Kidney capillary endothelial cell (primary cell): ENCODE measurements at places on chromosomes 5 and 9.

GRCh38 chr5:39424736-39425637, at the start of gene DAB2:
DAB2 (minus strand) TSS chr5:39424980; CDS start chr5:39394320, 30,660 bp downstream.
- DNase-seq: peak; percentile 95

DNA sequence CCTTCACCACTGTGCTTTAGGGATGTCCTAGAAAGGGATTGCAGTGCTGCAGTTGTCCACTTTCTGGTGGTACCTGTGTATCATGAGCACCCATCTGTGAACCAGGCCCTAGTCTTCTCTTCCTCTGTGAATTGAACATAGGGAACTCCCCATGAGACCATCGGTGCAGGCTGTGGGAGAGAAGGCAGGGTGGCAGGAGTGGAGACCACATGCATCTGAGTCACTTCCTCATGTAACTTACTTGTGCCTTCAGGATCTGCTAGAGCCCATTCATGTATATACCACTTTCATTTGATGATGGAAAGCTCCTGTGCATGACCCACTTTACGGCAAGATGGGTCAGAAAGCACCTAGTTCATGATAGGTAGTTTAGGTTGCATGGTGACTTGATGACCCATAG, 478.1 kb upstream of the CDH9 start:
- DNase-seq: no peak

- peak; percentile 71 for DNase-seq
Observed at GRCh38 chr9:133238851-133239532, 29.9 kb upstream of the OBP2B start.

DNA sequence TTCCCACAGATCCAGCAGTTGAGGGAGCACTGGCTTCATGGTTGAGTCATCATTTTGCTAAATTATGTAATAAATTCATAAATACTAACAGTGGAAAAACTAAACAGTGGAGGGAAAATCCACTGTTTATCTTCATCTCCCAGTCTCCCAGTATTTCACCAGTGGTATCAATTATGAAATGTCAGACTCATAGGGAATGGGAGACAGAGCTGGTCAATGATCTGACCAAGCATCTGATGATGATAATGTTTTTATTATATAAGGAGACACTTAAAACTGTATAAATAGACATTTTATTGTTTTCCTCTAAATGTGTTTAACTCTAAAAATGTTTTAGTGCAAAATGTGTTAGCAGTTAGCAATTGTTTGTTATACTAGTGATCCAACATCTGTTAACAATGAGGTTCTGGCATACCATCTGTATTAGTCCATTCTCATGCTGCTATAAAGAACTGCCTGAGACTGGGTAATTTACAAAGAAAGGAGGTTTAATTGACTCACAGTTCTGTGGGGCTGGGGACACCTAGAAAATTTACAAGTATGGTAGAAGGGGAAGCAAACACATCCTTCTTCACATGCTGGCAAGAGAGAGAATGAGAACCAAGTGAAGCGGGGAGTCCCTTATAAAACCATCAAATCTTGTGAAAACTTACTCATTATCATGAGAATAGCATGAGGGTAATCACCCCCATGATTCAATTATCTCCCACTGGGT, 11.8 kb upstream of the REEP5 start:
- no peak for DNase-seq

GRCh38 chr5:118095115-118095514, 893.2 kb downstream of the DTWD2 start:
- DNase-seq: no peak

GRCh38 chr9:18720691-18721090, 246.7 kb downstream of the ADAMTSL1 start:
- DNase-seq: no peak

DNA sequence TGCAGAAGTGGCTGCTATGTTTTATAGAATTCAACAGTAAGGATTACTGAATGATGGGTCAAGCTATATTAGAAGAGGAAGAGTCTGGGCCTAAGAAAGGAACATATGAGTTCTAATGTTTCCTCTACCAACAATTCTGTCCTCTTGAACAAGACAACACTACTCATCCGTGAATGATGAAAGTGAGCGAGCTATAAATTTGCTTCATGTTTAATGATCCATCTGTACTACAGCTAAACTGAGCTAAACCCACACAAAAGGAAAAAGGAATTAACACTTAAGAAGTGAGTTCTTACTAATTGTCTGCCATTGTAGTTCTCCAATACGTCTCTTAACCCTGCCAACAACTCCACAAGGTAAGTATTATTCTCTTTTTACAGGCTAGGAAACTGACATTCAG, 204.4 kb downstream of the GLIS3 start:
- DNase-seq: no peak

DNA sequence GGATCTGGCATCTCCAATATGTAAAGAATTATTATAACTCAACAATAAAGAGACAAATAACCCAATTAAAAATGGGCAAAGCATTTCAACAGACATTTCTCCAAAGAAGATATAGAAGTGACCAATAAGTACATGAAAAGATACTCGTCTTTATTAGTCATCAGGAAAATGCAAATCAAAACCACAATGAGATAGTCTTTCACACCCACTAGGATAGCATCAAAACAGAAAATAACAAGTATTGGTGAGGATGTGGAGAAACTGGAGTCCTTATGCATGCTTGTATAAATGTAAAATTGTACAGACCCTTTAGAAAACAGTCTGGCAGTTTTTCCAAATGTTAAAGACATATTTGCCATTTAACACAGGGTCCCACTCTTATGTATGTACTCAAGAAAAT, 39.1 kb upstream of the ITGA1 start:
- DNase-seq: no peak

- no peak for DNase-seq
Observed at GRCh38 chr5:14996997-14997396, 125.4 kb upstream of the ANKH start.

GRCh38 chr9:132077881-132078698, 1.6 kb downstream of the MED27 start:
- DNase-seq: peak; percentile 7

- DNase-seq: no peak
Observed at GRCh38 chr9:27352457-27353165, 55.7 kb upstream of the EQTN start.

GRCh38 chr5:74382987-74383593, 257.4 kb downstream of the ENC1 start:
- peak; percentile 47 for DNase-seq

DNA sequence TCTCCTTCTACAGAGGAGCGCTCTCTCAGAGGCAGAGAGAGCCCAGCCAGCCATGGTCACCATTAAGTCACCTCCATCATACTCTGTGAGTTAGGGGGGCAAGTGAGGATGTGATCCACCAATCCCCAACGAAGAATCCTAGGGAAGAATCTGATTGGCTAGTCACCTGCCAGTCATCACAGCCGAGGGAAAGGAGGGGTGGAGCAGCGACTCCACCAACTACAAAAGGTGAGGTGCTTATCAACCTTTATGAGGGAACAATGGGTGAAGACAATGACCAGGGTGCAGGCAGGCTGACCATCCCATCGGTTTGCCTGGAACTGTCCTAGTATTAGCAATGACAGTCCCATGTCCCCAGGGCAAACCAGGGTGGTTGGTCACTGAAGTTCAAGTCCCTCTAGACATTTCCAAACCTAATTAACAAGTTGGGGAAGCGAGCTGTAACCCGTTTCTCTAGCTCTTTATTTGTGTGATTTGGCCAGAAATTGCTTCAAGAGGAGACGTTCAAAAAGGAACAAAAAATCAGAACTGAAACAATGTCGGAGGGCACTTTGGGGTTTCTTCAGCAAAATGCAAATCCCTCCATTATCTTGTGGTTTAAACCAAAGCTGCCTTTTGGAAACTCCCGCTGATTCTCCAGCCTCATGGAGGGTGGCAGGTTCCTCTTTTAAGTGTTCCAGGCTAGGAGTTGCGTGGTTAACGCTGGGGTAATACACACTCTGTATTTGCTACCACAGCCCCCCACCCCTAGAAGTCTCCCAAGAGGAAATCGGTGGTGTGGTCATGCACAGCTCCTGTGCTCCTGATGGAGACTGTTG, 18.8 kb upstream of the FCN1 start:
- no peak for DNase-seq

DNA sequence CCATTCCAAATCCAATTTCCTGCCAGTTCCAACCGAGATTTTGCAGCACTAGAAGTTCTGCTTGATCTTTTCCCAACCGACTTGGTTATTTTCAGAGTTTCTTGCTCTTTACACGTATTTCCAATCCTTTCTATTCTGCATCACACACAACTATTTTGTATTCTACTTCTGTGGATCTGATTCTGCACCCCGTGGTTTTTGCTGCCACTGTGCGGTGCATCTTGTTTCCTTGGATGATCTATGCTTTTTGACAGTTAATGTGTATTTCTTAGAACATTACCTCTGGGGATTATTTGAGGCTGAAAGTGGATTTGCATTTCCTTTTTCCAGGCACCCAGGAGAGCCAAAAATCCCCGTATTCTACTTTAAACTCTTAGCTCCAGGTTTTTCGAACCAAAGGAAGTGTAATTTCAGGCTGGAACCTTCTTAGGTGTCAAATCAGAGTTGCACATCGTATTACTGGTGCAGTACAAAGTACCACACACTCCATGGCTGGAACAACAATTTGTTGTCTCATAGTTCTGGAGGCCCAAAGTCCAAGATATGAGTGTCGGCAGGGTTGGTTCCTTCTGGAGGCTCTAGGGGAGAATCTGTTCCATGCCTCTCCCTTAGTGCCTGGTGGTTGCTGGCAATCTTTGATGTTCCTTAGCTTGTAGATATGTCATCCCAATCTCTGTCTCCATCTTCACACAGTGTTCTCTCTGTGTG, 14.7 kb upstream of the SARDH start:
- DNase-seq: no peak

- no peak for DNase-seq
Observed at GRCh38 chr5:179123491-179124272, 63.5 kb downstream of the ZNF354C start.

GRCh38 chr9:94802793-94803192, 76.3 kb downstream of the AOPEP start:
- no peak for DNase-seq

- DNase-seq: no peak
Observed at GRCh38 chr5:80964919-80965318, 4.8 kb downstream of the RASGRF2 start.

DNA sequence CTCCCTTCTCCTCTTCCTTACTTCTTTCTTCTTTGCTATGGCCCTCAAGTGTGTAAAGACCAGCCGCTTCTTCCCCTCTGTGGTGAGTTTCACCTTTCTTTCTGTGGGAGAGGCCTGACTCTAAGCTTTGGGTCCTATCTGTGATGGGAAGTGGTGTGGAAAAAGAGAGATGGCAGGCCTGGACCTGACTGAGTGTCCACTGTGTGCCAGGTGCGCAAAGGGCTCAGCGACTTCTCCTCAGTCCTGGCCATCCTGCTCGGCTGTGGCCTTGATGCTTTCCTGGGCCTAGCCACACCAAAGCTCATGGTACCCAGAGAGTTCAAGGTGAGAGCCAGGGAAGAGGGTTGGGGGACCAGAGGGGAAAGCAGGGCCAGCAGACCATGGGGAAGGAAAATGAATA, 5.9 kb downstream of the SLC4A9 start:
- DNase-seq: no peak
